ENCODE measurements at places on chromosomes 11 and 22.

GRCh38 chr22:27627444-27627833 lies 174.1 kb downstream of the MN1 start:
- DNase-seq, result peak; percentile 11

DNA sequence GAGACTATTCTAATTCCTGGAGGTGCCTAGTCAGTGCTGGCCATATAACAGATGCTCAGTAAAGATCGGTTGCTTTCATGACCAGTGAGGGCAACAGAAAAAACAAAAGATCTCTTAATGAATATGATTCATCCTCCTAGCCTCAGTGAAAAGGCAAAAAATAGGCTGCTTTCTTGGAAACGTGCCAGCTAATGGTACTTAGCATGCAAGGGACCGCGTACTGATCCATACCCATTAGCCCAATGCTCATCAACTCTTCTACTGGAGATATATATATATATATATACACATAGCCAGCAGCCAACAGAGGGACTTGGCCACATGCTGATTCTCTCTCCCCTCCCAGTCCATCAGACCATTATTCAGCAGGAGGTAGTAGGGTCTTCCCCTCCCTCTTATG lies 320.4 kb downstream of the KIRREL3 start:
- DNase-seq, result no peak

DNA sequence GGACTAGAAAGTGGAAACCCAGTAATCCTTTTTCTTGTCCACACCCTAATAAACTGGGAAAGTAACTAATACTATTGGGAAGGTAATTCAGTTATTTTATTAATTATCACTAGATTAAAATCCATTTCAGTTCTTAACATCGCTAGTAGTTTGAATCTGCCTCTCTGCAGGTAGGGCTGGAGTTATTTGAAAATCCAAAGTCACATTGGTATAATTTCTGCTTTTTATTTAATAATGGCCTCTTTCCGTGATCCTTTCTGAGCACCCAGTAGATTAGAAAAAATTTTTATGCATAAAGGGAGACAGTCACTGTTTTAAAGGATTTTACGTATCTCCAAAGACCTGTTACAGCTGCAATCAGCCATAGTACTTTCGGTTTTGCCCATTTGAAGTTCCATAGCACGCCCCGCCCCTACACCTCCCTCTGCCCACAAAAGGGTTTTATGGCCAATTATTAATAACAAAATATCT lies 605 bp upstream of the COPB1 start:
- peak; percentile 76 for DNase-seq

DNA sequence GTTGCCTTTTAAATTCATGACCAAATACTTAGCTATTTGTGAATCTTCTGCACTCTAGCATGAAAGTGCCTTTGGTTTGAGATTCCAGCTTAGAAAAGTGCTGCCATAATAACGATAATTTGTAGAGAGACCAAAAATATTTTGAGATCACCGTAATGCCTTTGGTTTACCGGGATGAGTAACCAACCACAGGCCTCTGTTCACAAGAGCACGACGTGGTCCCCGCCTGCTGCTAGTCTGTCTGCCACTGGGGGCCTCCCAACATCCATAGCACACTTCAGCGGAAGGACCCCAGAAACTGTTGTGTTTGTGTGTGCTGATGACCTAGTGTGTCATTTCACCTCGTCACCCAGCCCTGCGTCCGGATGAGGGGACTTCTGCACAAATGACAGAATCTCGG lies 67.0 kb upstream of the RASSF10 start:
- DNase-seq, result no peak

- DNase-seq, result no peak
Measured at GRCh38 chr11:102307727-102308038, 9.6 kb upstream of the BIRC3 start.

- DNase-seq, result no peak
Measured at GRCh38 chr11:36451045-36451444, 59.0 kb downstream of the TRAF6 start.

GRCh38 chr11:62399878-62400266 lies 19.0 kb upstream of the SCGB1A1 start:
- no peak for DNase-seq

DNA sequence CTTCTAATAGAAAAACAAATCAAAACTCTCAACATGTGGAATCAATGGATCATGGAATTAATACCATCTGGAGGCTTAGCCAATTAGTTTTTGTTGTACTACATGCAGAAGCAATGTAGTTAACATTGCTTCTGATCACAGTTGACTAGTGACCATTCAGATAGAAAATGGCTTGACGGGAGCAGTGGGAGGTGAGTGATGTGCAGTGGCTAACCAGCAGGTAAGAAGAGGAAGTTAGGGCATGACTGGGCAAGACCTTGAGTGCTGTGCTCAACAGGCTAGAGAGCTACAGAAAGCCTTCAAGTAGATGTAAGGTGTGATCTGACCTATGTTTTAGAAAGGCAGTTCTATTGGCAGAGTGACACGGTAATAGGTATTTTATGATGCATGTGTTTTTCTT lies 60.7 kb upstream of the ALKBH3 start:
- DNase-seq, result no peak

DNA sequence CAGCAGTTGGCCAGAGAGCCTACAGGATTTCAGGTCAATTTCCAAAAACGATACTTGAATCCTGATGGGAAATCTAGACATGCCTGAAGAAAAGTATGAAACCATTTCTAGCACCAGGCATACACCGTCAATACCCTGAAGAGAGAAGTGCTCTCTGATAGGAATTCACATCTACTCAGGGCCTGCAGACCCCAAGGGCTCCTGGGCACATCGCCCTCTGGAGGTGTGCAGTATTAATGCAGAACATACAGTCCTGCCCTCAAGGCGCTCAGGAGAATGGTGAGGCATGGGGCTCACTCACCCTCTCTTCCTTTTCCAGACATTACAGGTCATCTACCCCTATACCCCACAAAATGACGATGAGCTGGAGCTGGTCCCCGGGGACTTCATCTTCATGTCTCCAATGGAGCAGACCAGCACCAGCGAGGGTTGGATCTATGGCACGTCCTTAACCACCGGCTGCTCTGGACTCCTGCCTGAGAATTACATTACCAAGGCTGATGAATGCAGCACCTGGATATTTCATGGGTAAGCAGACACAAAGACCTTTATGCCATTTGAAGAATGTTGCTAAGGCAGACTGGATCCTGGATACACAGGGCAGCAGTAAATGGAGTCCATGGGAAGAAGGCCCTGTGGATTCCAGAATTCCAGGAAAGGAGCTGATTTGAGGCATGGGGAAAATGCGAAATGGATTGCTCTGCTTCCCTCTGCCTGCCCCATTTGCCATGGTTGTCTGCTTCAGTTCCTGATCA lies 49.3 kb upstream of the CRTAM start:
- DNase-seq, result no peak

GRCh38 chr11:123282597-123282996 lies 87.5 kb upstream of the CLMP start:
- DNase-seq, result no peak

DNA sequence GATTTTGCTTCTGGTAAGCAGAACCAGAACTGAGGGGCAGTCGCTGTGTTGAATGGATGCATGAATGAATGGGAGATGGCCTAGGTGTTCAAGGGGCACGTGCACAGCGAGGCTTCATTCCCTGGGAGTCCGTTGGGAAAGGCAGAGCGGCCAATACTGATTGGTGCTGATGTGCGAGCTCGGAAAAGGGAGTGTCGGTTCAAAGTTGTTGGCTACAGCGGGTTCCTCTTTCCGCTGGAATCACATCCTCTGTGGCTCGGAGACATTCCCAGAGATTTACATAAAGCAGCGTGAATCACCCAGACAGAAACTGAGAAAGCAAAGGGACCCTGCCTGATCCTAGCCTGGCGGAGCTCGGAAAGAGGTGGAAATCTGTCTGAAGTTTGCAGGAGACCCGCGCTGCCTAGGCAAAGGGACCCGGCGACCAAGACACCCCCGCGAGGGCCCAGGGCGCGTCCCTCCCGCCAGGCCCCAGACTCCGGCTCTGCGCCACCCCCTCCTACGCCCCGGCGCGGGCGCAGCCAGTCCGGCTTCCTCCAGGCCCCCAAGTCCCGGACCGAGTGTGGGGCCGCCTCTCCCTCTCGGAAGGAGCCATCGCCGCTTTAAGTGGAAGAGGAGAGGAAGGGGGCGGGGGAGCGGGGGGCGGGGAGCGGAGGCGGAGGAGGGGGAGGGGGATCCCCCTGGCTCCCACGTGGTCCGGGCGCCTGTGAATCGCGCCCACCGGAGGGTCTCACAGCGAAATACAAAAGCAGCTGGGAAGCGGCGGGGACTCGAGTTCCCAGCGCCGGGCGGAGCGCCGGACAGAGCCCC lies at the start of gene FJX1:
Gene FJX1, plus strand, starts transcription at position 774 of the 810 bp plus-strand sequence. CDS start 177 bp downstream, outside the sequence.
- peak; percentile 90 for DNase-seq

DNA sequence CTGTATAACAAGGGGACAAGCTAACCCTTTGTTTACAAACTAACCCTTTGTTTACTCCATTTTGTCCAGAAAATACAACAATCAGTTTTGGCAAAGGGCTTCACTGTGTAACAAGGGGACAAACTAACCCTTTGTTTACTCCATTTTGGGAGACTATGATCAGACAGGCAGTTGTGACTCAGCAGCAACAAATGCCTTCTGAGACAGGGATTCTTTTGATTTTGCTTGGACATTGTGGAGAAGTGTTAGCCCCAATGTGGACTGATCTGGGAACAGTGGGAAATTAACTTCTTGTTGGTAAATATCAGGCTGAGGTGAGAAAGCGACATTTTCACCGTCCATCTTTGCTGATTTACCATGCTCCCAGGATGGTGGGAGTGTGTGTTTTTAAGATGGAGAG lies 983 bp downstream of the EHF start:
- no peak for DNase-seq

GRCh38 chr11:91459840-91460239 lies 764.8 kb upstream of the FAT3 start:
- DNase-seq, result no peak

DNA sequence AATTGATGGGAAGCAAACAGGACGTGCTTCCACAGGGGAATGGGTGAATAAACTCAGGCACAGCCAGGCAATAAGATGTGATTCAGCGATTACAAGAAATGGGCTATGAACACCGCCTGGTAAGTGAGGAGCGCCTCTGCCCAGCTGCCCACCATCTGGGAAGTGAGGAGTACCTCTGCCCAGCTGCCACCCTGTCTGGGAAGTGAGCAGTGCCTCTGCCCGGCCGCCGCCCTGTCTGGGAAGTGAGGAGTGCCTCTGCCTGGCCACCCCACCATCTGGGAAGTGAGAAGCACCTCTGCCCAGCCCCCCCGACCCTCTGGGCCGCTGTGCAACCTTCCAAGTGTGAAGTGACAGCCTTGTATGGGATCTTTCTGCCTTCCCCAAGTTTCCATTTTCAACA lies 73.2 kb upstream of the PRR5 start:
- no peak for DNase-seq

GRCh38 chr22:48488149-48488551 lies 1339.5 kb downstream of the BRD1 start:
- DNase-seq, result no peak

GRCh38 chr11:27705873-27706820 lies 5.9 kb upstream of the BDNF start:
- peak; percentile 48 for DNase-seq

GRCh38 chr11:6587360-6587953 lies 16.0 kb downstream of the RRP8 start:
- DNase-seq, result no peak

DNA sequence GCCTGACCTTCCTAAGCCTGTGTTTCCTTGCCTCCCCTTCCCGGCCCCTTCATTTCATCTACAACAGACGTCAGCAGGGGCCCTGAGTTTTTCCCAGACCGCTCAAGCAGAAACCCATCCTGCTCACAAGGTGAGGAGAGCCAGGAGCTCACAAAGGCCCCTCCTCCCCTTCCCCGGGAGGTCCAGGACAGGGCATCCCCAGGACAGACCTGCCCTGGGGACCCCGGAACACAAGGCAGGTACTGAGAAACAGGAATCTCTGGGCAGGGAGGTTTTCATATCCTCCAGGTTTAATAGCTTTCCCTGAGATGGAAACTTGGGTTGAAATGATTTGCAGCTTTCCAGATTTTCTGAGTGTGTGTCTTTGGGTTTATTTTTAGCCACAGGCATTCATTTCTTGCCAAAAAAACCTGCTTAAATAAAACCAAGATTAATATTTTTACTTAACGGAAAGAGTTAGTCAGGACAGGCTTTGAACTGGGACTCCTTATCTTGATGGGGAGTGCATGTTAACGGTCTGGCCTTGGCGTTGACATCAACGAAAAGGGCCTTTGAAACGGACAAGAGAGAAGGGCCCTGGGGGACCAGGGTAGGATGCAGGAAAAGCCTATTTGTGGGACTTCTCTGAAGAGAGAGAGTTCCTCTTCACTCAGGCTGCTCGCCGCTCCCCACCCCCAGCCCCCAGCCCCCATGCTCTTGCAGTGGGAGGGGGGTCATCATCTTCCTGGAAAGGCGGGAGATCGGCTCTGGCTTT lies 38.5 kb downstream of the TIMP3 start:
- no peak for DNase-seq

- DNase-seq, result no peak
Measured at GRCh38 chr11:104791896-104792295, 106.4 kb downstream of the CASP12 start.

DNA sequence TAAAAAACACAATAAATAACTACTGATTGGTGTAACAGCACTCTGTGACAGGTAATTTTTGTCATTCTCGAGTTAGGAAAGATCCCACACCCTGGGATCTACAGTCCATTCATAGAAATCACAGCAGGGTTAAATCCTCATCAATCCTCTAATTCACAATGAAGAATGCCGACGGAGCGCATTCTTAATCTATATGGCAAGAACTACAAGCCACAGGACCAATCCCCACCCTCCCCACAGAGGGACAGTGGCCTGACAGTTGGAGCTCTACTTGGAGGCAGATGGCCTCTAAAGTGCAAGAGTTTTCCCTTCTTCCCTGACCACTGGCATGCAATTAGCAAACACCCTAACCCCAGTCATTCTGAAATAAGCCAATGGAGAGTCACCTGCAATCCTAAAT lies 34.2 kb downstream of the TCF20 start:
- no peak for DNase-seq

GRCh38 chr22:36227396-36227795 lies 11.9 kb downstream of the APOL2 start:
- no peak for DNase-seq

DNA sequence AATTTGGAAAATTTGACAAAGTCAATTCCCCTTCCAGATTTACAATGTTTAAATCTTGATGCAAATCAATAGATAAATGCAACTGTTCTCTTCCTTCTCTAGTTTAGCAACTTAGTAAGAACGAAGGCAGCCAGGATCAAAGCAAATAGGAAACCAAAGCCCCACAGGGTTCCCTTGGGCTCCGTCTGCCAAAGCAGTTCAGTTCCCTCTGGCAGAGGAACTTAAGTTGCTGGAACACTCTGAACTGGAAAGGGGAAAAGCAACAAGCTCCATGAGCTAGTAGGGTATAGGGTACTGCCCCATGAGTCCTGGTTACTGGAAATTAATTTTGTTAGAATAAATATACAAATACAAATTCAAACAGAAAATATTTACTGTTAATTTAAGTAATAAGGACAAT lies 91.3 kb downstream of the RELT start:
- DNase-seq, result no peak
